ENCODE measurements at places on chromosomes 5 and 9.

DNA sequence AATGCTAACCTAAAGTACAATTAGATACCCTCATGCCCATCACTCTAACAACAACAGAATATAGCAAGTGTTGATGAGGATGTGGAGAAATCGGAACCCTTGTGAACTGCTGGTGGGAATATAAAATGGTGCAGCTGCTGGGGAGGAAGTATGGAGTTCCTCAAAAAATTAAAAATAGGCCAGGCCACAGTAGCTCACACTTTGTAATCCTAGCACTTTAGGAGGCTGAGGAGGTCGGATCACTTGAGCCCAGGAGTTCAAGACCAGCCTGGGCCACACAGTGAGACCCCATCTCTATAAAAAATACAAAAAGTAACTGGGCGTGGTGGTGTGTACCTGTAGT, 18.0 kb upstream of the MRNIP start:
- DNase-seq = no peak

DNA sequence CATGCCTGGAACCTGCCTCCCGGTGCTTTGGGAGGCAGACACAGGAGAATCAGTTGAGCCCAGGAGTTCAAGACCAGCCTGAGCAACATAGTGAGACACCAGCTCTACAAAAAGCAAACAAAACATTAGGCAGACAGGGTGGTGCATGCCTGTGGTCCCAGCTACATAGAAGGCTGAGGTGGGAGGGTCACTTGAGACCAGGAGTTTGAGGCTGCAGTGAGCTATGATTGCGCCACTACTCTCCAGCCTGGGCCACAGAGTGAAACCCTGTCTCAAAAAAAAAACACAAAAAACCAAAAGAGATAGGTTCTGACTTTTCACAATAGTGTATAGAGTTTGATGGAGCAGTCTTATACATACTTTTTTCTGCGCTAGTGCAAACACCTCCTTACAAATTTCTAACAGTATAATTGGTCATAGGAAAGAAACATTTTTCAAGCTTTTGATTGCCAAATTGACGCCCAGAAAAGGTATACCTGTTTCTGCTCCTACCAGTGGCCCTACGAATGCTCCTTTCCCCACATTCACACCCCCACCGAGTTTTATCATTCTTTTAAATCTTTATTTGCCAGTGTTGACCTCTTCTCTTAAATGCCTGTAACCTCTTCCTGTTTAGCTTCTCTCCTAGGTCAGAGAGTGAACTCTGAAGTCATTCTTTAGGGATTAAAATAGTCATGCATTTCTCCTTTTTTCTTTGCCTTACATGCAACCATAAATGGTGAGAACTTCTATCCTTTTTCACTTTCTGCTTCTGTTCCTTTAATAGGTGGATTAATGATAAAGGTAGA, 7.5 kb downstream of the DOCK8 start:
- DNase-seq = no peak

- DNase-seq = no peak
Observed at GRCh38 chr9:74348777-74349176, 148.4 kb upstream of the RORB start.

GRCh38 chr5:111495159-111495558, 17.2 kb downstream of the STARD4 start:
- DNase-seq = no peak

GRCh38 chr9:83061990-83062650, 822 bp downstream of the RASEF start:
- no peak for DNase-seq

GRCh38 chr5:79798893-79799590, 109.4 kb downstream of the CMYA5 start:
- no peak for DNase-seq

DNA sequence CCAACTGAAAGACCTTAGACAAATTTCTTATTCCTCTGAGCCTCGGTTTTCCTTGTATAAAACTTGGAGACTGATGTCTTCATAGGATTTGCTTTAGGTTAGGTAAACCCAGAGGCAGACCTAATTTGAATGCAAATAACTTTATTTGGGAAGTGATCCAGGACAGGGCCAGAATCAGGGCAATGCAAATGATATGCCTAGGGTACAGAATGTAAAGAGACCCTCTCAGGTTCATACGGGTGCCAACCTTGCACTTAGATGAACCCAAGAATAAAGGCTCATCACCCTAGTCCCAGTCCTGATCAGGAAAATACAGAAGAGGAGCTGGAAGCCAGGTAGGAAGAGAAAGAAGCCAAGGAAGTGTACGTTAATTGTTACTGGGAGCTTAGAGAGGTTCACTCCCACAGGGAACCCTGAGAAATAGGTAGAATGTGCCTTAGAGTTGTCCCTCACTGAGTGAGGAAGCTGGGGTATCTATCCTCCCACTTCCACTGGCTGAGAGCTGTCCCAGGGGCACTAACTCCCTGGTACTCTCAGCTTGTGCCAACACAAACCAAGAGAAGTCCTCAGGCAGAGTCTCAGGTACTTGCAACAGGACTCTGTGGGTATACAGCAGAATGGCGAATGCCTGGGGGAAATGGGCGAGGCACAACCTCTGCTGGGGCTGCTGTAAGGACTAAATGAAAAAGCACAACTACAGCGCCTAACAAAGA, 3.1 kb upstream of the HK3 start:
- DNase-seq = no peak

- DNase-seq = no peak
Observed at GRCh38 chr5:32110111-32110696, 63.9 kb downstream of the GOLPH3 start.

GRCh38 chr5:157682257-157682656, 10.9 kb downstream of the C5orf52 start:
- no peak for DNase-seq

GRCh38 chr5:9947225-9947714, 302.4 kb downstream of the ATPSCKMT start:
- no peak for DNase-seq

GRCh38 chr5:150502106-150502505, 5.8 kb upstream of the NDST1 start:
- no peak for DNase-seq

DNA sequence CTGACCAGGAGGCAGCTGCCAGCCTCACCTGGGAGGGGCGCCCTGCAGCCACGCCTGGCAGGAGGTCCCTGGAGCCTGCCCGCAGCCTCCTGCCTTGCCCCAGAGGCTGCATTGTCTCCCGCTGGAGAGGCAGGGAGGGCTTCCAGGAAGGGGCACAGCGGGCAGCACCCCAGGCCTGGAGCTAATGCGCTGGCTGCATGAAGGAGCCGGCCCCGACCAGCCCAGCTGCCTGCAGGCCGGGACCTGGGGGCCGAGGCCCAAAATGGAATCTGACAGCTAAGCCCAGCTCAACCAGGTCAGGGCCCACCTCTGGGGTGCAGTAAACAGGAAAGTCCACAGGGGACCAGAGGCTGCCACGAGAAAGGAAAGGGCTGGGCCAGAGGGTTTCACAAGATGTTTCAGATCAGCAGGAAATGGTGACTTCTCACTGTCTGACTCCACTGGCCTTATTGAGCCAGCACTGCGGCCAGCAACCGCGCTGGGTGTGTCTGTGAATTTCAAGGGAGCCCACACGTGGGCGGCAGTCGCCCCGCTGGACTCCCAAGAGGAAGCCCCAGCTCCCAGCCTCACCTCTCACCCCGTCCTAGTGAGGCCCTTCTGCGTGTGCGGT, 18.6 kb upstream of the NOTCH1 start:
- no peak for DNase-seq

- DNase-seq = no peak
Observed at GRCh38 chr9:1909322-1909721, 105.8 kb upstream of the SMARCA2 start.

DNA sequence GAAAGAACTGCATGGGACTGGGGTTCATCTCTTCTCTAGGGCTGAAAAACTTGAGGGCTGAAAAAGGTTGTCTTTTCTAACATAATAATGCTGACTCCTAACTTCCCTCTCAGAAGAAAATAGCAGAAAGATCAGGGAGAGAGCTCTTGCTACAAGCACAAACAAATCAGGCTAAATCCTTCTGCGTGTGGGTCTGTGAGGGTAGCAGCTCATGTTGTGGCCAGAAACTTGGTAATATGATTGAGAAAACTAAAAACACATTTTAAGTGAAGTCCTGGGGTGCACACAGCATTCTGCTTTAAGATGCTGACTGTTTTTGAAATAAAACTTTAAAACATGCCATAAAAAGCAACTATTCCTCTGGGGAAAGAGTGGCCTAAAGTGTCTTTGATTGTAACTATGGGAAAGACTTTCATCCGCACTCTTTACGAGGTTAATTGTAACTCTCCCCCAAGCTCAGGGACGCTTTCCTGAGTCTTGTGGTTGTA, 56.7 kb downstream of the SAXO1 start:
- no peak for DNase-seq

DNA sequence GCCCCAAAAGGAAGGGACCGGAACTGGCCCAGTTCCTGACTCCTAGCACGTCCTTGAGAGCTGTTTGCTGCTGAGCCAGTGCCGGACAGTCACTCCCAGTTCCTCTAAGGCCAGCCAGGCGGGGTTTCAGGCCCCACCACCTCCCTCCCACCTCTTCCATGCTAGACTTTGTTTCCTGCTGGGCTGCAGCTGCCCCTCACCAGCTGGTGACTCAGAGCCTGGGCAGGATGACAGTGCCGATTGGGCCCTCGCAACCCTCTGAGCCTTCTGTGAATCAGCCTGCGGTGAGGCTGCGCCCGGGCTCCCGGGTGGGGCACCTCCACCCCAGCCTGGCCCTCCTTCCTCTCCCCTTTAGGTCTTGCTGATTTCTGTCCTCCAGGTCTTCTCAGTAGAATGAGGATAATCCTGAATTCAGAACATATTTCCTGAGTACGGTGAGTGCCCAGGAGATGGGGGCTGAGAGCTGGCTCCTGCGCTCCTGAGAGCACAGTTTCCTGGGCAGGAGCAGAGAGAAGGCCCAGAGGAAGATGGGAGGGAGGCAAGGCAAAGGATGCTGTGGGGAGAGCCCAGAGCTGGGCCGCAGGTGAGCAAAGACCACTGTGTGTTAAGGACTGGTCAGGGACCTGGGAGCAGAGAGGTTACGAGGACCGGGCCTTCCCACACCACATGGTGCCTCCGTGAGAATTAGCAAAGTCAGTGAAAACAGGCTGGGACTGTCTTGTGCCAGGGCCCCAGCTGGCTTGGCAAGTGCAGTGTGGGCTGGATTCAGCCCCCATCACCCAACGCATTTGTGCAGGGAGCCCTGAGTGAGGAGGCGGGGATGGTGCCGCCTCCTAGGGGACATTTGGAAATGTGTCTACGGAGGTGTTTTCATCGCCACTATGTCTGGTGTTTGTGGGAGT, 32.9 kb upstream of the STXBP1 start:
- no peak for DNase-seq

DNA sequence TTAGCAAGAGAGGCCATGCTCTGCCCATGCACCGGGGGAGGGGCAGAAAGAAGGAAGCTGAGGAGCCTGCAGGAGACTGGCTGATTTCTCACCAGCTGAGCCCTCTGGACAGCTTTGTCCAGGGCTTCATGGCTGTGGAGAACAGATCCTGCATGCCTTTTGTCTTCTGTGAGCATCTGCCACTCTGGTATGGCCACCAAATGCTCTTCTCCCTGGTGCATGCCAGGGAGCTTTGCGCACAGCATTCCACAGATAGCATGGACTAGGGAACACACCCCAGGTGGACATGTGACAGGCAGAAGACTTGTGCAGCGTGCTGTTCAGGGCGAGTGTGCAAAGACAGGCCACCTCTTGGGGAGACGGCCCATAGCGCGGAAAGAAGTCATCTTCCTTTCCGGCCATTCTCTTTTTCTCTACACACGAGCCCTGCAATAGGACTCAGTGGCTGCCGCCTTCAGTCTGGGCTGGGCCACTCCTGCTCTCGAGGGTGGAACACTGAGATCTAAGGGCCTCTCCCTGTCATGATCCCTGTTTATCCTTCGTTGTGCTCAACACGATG, 56.7 kb downstream of the GADD45G start:
- no peak for DNase-seq

DNA sequence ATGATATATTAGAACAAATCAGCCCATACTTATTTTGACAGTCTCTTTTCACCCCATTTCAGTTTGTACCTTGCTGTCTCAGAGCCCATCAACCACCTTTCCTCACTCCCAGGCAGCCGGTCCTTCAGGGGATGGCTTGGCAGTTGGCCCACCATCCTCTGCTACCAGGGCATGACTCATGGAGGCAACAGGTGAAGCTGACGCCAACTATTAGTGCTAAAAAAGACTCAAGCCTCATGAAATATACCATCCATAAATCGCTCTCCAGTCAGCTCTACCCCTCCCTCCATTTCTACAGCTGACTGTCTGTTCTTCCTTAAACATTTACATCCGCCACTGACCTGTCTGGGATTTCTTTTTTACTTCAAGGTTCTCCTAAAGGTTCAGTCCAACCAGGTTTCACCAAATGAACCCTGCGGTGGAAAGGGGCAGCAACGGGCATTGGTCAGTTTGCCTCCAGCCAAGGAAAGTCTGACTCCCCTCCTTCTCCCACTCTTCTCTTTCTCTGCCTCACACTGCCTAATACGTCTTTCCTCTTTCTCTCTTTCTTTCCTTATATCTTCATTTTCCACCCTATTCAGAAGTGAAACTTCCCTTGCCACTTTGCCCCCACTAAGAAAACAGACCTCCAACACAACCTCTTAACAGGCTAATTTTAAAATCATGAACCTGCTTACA, 439.1 kb downstream of the RAB3C start:
- DNase-seq = no peak

- no peak for DNase-seq
Observed at GRCh38 chr9:133714606-133715294, 23.4 kb downstream of the SARDH start.

GRCh38 chr9:107739601-107740082, 250.1 kb upstream of the KLF4 start:
- DNase-seq = no peak

DNA sequence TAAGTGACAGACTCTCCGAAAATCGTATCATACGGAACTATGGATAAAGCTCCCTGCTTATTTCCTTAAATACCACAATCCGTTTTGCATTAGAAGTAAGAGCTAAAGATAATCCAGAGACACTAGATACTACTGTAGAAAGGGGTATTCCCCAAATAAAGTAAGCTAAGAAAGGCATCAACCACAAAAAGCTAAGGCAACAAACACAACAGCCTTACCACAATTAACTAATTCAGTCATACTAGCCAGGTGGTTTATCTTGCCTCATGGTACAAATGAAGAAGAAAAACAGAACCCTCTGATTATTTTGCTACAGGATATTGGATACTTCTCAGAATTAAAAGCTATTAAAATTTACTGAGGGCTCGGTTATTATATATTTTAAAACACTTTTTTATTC, 14.1 kb downstream of the ERP44 start:
- no peak for DNase-seq

- DNase-seq = no peak
Observed at GRCh38 chr9:37761511-37761910, 7.9 kb downstream of the TRMT10B start.

DNA sequence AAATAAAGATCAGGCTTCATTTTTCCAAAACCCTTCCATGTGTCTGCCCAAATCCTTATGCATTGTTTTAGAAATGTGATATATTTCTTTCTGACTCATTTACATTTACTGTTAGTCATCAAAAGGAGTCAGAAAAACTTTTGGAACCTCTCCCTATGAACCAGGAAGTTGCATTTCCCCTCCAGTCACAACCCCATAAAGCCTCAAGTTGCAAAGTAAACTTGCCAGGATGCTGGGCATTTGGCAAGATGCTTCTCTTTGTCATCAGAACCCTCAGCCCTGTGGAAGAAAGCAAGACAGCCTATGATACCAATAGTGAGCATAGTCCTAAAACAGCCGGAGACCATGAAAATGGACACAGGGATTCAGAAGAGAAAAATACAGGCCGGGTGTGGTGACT, 84.2 kb downstream of the MUSK start:
- no peak for DNase-seq

- peak; percentile 70 for DNase-seq
Observed at GRCh38 chr9:127869310-127870152, 7.9 kb downstream of the AK1 start.

Measured in NCI-H1436 (cell line).